ENCODE measurements at places on chromosomes 3 and 15. TPM values are rescaled to one million over a fixed set of nuclear protein-coding genes. Genes with fewer than 3 reads are reported as not detected.

- peaks cover 16% of the 10 kb centered on the region for H3K4me1 ChIP-seq
- H3K27me3 ChIP-seq, result no peaks in the 10 kb centered on the region
- no peak overlapping the region for H3K27ac ChIP-seq
- H3K36me3 ChIP-seq, result no peaks in the 10 kb centered on the region
- H3K4me3 ChIP-seq, result no peak overlapping the region
Observed at GRCh38 chr3:191331388-191331787, 1.1 kb upstream of the UTS2B start.

DNA sequence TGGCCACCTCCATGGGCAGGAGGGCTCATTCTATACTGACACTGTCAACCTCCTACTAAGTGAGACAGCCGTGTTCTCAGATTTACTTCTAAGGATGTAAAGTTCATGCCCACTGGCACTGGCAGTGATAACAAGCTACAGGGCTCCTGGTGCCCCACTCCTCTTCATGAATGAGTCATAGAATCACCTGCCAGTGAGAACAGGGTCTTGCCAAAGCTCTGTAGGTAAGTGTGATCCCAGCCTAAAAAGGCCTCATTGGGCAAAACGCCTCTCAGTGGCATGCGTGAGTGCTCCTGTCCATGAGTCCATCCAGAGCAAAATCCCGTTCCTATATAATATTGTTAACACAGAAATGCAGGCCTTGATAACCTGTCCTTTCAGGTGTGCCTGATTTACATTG lies 17.4 kb downstream of the PXYLP1 start:
- no peak for DNase-seq
- no peak overlapping the region for H3K27ac ChIP-seq
- no peak overlapping the region for H3K4me3 ChIP-seq
- peaks cover 22% of the 10 kb centered on the region for H3K36me3 ChIP-seq
- no peaks in the 10 kb centered on the region for H3K4me1 ChIP-seq

The EIF4A2 gene
- polyA plus RNA-seq, result 73.0 TPM

- peak; percentile 82 for DNase-seq
- no peaks in the 10 kb centered on the region for H3K27me3 ChIP-seq
- H3K4me1 ChIP-seq, result peaks cover 41% of the 10 kb centered on the region
- H3K4me3 ChIP-seq, result peak overlapping the region; percentile 52
- H3K27ac ChIP-seq, result peak overlapping the region; percentile 86
Observed at GRCh38 chr3:142276781-142277180, 51.4 kb upstream of the GK5 start.

- H3K4me1 ChIP-seq, result peaks cover 9% of the 10 kb centered on the region
- no peaks in the 10 kb centered on the region for H3K27me3 ChIP-seq
- H3K27ac ChIP-seq, result peak overlapping the region; percentile 24
Observed at GRCh38 chr3:17045705-17046104, 160.9 kb downstream of the PLCL2 start.

The GATM gene
- 1.5 TPM for polyA plus RNA-seq

The RHOV gene
- polyA plus RNA-seq, result not detected

DNA sequence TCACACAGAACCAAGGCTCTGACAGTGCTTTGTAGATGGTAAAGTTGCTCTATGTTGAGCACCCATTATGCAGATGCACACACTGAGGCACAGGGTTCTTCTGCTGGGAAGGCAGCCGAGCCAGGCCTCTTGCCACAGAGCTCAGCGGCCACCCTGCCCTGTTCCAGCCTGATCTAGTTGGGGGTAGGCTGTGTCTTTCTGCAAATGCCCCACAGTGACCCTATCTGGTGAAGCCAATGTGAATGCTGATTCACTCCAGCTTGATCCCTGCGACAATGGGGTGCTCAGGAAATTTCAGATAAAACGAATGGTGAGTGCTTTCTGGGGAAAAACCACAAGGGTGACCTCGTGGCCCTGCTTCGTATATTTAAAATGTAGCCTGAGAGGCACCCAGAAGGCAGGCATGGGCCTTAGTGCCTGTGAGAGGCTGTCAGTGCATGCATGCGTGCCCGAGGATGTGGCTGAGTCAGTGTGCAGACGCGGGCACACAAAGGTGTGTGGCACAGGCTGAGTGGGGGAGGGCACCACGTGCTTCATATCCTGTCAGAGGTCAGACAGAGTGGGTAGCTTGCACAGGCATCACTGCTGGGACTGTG lies 85.7 kb downstream of the ATP2B2 start:
- no peak overlapping the region for H3K27ac ChIP-seq
- no peak for DNase-seq
- no peaks in the 10 kb centered on the region for H3K4me1 ChIP-seq
- H3K27me3 ChIP-seq, result no peaks in the 10 kb centered on the region
- H3K4me3 ChIP-seq, result no peak overlapping the region

The BTLA gene
- not detected for polyA plus RNA-seq

GRCh38 chr3:124516333-124516732 lies 213.9 kb upstream of the UMPS start:
- H3K4me1 ChIP-seq, result no peaks in the 10 kb centered on the region
- no peak overlapping the region for H3K27ac ChIP-seq
- H3K36me3 ChIP-seq, result no peaks in the 10 kb centered on the region
- no peaks in the 10 kb centered on the region for H3K27me3 ChIP-seq
- no peak overlapping the region for H3K4me3 ChIP-seq
- no peak for DNase-seq

The BFSP2 gene
- not detected for polyA plus RNA-seq

DNA sequence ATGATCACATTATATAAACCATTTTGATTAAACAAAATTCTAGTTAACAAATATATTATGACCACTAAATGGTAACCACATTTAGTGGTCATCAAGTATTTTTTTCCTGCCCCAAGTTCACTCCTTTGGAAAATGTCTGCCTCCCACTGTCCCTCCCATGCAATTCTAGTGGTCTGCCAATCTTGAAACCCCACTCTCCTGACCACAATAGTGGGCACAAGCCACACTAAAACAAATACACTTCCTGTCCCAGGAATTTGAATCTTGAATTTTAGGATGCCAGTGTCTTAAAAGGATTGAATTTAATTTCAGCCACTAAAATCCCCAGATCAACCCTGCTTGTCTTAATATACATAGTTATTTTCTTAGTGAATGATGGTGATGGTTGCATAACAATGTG lies 14.0 kb upstream of the GPR156 start:
- H3K27me3 ChIP-seq, result no peaks in the 10 kb centered on the region
- H3K27ac ChIP-seq, result no peak overlapping the region
- H3K4me1 ChIP-seq, result no peaks in the 10 kb centered on the region
- no peak for DNase-seq
- no peak overlapping the region for H3K4me3 ChIP-seq
- H3K36me3 ChIP-seq, result no peaks in the 10 kb centered on the region

GRCh38 chr3:59027607-59028006 lies 22.2 kb downstream of the CFAP20DC start:
- no peak for DNase-seq
- no peak overlapping the region for H3K4me3 ChIP-seq
- H3K4me1 ChIP-seq, result no peaks in the 10 kb centered on the region
- no peaks in the 10 kb centered on the region for H3K27me3 ChIP-seq

The NPAP1 gene
- not detected for polyA plus RNA-seq
